Stomach (tissue), 19 donors: ENCODE measurements at places on chromosomes 7 and 10. TPM values are rescaled to one million over a fixed set of nuclear protein-coding genes. Genes with fewer than 3 reads are reported as not detected.

GRCh38 chr10:271201-271600, 135.9 kb downstream of the ZMYND11 start:
- no peak for DNase-seq

DNA sequence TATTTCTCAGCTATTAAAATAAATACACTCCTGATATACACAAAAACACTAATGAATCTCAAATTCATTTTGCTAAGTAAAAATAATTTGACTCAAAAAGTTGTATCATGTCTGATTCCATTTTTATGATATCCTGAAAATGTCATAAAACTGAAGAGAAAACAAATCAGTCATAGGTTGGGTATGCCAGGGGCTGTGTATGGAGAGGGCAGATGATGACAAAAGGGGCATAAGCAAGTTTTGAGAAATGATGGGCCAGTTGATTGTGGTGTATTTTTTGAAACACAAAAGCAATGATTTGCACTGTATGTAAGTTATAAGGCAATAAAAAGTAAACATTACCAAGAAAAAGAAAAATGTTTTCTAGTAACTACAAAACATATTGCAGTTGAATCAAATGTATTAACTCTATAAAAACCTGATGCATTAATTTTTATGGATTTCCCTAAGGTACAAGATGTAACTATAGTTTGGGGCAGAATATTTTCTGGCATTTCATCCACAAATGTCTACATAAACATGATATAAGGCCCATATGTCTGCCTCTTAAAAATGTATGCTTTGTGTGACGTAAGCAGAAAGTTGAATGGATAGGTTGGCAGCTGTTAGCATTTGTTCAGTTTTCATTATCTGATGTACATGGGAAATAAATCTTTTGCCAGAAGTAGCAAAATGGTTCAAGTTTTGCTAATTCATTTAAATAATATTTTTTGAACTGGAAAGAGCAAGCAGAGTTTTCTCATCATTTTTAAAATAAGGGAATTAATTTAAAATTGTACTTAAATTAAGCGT, 35.1 kb upstream of the ING3 start:
- DNase-seq, result no peak

DNA sequence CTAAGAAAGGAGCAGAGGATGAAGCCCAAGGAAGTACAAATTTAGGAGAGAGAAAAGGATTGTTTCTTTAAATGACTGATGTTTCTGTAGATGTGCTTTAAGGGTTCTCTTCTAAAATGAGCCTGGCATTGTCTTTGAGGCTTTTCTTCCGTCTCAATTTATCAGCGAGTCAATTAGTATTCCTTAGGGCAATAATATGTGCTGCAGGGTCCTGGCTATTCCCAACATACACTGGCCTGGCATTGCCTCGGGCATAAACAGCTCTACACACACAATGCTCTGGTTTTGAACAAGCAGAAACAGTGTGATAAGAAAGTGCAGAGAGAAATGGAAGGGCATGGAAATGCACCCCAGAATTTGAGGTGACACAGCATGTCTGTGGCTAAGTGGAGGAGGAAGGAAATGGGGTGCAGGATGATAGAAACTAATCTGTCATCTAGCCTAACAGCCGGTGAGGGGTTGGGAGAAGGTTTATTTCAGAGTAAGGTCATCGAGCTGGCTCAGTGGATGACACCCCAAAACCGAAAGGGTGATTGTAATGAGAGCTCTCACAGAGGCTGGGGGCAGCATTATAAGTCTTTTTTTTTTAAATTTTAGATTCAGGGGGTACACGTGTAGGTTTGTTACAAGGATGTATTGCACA, 67.5 kb upstream of the ARHGAP21 start:
- DNase-seq, result no peak

GRCh38 chr7:43791665-43792064, 33.2 kb downstream of the BLVRA start:
- DNase-seq, result peak; percentile 19

DNA sequence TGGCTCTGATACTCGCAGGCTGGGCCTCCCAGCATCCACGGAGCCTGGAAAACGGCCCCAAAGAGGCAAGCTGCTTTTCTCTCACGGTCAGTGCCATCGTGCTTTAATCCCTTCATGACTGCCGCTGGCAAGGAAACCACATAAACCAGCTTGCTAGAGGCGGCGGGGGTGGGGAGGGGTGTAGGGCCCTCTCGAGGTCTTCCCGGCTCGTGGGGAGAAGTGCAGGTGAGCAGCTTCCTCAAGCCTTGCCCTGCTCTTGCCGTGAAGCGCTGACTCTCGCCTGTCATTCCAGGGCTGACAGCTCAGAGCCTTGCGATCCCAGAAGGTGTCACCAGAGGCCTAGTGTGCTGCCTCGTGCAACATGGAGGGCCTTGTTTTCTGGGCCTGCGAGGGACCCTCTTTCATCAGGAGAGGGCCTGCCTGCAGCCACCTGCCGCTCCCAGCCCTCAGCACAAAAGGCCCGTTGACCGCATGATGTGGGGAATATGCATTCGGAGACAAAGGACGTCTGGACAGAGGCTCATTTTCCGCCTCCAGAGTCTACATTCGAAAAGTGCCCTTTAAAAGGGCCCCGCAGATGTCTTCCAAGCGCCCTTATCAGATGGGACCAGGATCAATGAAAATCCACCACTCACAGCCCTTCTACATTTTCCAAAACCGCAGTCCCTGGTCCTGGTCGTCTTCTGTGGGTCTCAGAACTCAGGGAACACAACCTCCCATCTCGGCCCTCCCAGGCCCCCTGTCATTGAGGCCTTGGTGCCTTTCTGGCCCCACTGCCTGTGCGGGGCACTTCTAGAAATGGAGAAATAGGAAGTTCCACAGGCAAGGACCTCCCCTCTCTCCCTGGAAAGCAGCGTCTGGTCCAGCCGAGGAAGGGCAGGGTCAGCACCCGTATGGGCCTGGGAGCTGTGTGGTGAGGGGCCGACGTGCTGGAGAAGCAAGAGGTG, 58.7 kb downstream of the ZRANB1 start:
- peak; percentile 51 for DNase-seq

GRCh38 chr10:103696094-103696410, 159.3 kb downstream of the SH3PXD2A start:
- no peak for DNase-seq

DNA sequence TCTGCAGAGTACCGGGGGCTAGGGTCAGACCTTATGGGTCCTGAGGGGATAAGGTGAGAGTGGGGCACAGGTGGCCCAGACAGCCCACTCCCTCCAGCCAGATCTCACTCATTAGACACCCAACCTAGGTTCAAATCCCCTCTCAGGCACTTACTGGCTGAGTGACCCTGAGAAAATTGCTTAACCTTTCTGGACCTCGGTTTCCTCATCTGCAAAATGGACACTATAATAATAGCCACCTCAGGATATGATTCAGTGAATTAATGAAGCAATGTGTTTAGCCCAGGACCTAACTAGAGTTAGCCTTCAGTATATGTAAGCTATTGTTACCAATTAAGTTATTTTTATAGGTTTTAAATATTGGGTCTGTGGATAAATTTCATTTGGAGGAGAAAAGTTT, 122.6 kb downstream of the RGS10 start:
- no peak for DNase-seq

GRCh38 chr10:110023785-110024465, 16.1 kb downstream of the ADD3 start:
- DNase-seq, result no peak

DNA sequence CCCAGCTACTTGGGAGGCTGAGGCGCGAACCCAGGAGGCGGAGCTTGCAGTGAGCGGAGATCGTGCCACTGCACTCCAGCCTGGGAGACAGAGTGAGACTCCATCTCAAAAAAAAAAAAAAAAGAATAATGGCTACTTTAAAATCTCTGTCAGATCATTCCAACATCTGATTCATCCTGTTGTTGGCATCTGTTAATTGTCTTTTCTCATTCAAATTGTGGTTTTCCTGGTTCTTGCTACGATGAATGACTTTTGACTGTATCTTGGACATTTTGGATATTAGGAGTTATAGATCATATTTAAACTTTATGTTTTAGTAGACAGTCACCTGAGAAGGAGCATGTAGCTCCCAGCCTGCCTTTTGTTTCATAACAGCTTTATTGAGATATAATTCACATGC, 8.5 kb downstream of the TPST1 start:
- DNase-seq, result no peak

DNA sequence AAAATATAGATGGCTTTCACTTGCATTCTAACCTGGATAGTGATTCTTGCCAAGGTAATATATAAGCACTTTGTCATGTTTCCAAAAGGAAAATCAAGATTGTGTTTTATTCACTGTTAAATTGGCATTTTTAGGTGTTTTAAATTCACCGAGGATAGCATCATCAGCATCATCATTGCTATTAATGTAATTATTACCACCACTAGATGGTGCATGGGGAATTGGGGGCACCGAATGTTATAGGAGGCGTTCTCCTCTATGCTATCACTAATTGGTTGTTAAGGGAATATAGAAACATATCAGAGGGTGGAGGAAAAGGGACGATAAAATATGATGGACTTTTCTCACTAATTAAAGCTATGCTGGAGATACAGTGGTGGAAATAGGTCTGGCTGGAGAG, 95.5 kb downstream of the CELF2 start:
- no peak for DNase-seq

GRCh38 chr7:139105484-139105883, 4.0 kb downstream of the ZC3HAV1 start:
- no peak for DNase-seq

GRCh38 chr10:111109501-111110242, 32.8 kb downstream of the ADRA2A start:
- peak; percentile 35 for DNase-seq

DNA sequence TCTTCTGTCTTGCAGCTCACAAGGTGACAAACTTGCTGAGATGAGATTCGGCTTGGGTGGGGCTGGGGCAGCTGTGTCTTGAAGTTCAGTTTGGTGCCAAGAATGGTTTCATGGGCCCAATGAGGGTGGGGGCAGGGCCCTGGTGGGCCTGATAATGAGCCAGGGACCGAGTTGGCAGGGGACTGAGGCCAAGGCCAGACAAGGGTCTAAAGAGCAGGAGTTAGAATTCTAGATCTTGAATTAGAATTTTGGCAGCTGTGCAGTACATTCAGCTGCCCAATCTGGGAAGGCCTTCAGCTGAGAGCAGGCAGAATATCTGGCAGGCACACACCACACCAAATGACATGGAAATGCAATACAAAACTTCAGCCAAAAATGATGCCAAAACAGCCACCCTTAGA, 1.5 kb upstream of the JAZF1 start:
- DNase-seq, result no peak

DNA sequence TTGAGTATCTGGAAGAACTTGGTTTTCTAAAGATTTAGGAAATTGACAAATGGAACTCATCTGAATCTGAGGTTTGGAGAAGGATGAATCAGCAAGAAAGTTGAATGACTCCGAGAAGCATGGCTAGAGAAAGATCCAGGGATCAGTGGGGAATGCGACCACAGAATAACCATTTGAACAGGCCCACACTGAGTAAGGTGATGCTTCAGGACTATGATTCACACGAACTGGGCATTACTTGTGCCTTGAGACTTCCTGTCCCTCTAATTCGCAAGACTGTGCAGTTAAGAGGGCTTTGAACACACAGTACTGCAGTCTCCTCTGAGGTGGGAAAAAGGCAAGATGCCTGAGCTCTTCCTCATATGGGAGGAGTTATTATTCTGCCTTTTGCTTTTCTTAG, 395.5 kb upstream of the POM121L12 start:
- no peak for DNase-seq

DNA sequence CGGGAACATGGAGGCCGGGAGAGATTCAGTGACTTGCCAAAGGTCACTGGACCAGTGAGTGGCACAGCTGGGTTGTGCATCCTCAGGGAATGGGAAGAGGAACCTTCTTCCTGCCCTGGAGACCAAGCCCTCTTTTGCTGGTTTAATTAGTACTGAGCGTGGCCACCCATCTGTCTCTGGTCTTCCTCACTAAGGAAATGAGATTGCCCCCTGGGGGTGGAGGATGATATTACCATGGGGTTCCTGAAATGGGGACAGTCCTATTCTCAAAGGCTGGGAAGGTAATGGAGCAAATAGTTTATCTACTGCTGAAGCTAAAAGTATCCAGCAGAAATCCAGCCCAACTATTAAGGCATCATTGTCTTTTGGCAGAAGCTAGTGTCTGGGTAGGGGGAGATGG, 98.6 kb upstream of the FGFR2 start:
- no peak for DNase-seq

DNA sequence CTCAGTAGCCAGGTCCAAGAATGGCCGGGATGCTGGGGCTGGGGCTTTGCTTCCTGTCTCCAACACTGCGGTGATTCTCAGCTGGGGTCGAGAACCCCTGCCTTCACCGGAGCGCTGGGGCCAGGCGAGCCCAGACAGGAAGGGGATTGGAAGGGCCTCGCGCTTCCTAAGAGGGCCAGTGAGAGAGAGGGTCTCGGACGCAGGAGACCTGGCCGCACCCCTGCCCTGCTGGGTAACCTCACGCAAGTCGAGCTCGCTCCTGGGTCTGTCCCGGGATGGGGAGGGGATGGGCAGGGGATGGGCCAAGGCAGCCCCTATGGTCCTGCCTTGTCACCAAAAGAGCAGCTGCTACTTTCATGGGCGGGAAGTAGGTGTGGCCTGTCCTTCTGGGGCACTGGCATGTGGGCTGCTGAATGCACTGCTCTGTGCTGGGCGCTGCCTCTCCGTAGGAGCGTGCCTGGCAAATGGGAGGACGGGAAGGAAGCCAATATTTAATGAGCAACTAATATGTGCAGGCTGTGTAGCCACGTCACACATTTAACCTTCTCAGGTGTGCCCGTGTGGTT, 20.0 kb downstream of the KCNK18 start:
- peak; percentile 40 for DNase-seq

GRCh38 chr7:34044734-34045353, 139.5 kb downstream of the BMPER start:
- no peak for DNase-seq

DNA sequence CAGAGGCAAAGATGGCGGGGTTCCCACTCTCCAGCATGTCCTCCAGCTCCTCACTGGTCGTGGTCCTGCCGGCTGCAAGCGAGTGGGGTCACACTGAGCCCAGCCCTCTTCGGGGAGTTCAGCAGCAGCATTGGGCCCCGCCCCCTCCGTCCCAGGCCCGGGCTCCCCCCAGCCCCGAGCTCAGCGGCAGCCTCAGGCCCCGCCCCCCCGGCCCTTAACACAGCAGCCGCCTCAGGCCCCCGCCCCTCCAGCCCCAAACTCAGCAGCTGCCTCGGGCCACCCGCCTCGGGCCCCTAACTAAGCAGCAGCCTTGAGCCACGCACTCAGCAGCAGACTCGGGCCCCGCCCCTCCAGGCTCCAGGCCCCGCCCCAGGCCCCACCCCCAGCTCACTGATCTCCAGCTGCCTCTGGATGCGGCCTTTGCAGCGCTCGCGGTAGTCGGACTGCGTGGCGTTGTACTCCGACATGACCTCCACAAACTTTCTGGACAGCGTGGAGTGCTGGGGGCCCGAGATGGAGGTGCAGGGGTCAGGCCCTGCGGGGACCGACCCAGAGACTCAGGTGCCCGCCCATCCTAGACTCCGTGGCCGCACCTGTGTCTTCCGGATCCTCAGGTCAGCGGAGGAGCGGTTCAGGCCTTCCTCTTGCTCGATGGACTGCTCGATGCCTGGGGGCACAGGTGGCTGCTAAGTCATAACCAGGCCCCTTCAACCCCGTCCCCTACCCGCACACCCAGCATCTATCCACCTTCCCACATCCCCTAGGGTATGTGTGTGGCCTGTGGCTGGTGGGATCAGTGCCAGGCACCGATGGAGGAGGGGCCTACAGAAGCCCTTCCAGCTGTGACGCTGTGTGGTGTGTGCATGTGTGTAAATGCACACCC, 15.5 kb downstream of the STX1A start:
- peak; percentile 94 for DNase-seq

EBF3 gene
- polyA plus RNA-seq, result 0.63 TPM

AKR1B1 gene
- polyA plus RNA-seq, result 104 TPM

UBN2 gene
- 1.8 TPM for polyA plus RNA-seq

MYO1G gene
- 3.4 TPM for polyA plus RNA-seq

TEX36 gene
- polyA plus RNA-seq, result not detected

CALY gene
- 0.78 TPM for polyA plus RNA-seq
